ENCODE measurements at places on chromosomes 6 and 20.

GRCh38 chr6:166820070-166820469 lies 136.3 kb downstream of the RNASET2 start:
- no peak for DNase-seq

- DNase-seq = no peak
Observed at GRCh38 chr6:50979171-50979525, 160.5 kb downstream of the TFAP2B start.

DNA sequence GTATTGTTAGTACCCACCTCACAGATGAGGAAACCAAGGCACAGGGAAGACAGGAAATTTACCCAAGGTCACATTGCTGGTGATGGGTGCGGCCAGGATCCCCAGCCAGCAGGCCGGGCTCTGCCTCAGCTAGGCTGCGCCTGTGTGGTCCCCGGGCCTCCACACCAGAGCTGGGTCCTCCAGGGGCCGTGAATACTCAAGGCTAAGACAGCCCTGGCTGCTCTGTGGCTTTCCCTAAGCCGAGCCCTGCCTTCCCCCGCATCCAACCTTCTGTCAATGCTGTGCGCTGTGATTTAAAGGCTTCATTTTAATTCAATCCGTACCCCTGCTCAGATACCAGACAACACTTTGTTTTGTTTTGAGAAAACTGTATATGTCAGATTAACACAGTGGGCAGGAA lies 246.7 kb downstream of the TTLL2 start:
- no peak for DNase-seq

DNA sequence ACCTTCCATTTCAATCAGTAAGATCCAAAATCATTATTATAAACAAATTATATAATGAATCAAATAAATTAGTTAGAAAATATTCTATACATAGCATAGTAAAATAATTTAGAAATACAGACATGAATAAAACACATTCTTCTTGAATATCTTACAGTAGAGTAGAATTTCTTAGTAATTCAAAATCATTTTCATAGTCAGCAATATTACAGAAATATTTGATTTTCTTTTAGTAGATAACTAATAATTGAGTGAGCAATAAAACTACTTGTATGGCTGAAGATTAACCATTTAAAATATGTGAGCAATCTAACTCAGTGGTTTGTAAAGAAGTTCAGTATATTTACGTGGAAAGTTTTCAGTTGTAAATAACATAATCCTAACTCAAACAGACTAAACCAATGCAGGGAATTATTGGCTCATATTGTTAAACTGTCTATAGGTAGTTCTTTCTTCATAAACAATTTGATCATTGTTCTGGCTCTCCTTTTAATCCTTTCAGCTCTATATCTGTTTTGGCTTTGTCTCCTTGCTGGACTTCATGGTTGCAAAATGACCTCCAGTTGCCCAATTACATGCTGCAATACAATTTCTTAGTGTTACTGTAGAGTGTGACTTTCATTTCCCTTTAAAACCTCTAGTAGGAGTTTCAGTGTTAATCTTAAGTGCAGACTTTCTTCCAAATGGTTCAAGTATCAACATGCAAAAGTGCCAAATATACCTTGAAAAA lies 307.5 kb downstream of the EYS start:
- DNase-seq = no peak
